ENCODE measurements at places on chromosomes 7 and 10. TPM values are rescaled to one million over a fixed set of nuclear protein-coding genes. Genes with fewer than 3 reads are reported as not detected.

Gene LIPK
- total RNA-seq = not detected

Gene PTER
- total RNA-seq = 5.3 TPM

Gene SAMD9L
- total RNA-seq = not detected

Gene MAGI2
- 24.7 TPM for total RNA-seq

Gene CHAT
- total RNA-seq = not detected

Gene GJD4
- total RNA-seq = 0.24 TPM

Gene CLDN4
- 0.48 TPM for total RNA-seq

Gene C7orf57
- total RNA-seq = not detected

Gene PTN
- 183 TPM for total RNA-seq

Gene SRRM3
- total RNA-seq = 0.89 TPM

Gene KCP
- total RNA-seq = 1.2 TPM

Gene BTBD16
- total RNA-seq = not detected

Gene AOC1
- not detected for total RNA-seq

Gene ARHGAP22
- total RNA-seq = 4.9 TPM

Gene NFE2L3
- total RNA-seq = 2.1 TPM

Gene VENTX
- total RNA-seq = not detected

Gene MPP7
- 7.7 TPM for total RNA-seq

DNA sequence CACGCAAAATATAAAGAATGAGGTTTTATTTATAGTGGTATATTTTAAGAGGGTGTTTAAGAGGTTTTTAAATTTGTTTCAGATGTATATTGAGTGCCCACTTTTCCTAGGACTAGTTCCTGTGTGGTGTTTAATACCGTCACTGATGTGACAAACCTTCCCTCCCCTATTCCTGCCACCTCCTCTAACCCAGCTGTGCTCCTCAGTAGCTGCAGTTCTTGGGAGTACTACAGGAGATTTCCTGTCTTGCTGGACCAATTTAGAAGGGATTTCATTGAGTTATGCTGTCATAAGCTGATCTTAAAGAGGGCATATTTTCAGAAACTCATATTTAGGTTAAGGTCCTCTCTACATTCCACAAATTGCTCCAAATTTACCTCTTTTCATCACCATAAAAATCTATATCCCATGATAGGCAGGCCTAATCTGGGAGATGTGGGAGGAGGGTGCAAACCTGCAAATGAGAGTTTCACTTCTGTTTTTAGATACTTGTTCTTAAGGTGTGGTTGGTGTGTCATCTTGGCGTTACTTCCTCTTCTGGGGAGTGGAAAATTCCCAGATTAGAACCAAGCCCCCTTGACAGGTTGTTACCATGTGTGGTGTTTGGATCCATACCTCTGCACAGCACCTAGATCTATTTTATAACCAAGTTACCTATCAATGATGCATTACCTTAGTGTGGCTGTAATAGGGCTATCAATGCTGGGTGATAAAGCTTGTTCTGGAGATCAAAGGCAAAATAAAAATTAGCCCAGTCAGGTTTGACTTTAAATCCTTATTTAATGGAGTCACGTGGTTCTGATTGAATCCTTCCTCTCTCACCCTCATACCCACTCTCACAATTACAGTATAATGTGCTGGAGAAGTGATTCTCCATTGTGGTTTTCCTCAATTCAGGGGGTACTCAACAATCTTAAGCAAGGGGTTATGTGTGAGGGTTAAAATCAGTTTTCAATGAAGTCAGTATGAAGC is 141.1 kb downstream of the CDK14 start:
- no peaks in the 10 kb centered on the region for H3K4me1 ChIP-seq
- H3K36me3 ChIP-seq = no peaks in the 10 kb centered on the region
- H3K4me3 ChIP-seq = no peak overlapping the region
- H3K27me3 ChIP-seq = no peaks in the 10 kb centered on the region
- no peak overlapping the region for H3K27ac ChIP-seq

GRCh38 chr7:113657603-113658002 is 261.2 kb downstream of the PPP1R3A start:
- H3K36me3 ChIP-seq = no peaks in the 10 kb centered on the region
- no peak for DNase-seq
- no peaks in the 10 kb centered on the region for H3K27me3 ChIP-seq
- no peak overlapping the region for H3K4me3 ChIP-seq
- no peaks in the 10 kb centered on the region for H3K4me1 ChIP-seq

- H3K36me3 ChIP-seq = peaks cover 2% of the 10 kb centered on the region
- H3K27ac ChIP-seq = no peak overlapping the region
- H3K27me3 ChIP-seq = no peaks in the 10 kb centered on the region
- no peak overlapping the region for H3K4me3 ChIP-seq
These were observed 7.0 kb upstream of the ZNF425 start for GRCh38 chr7:149133028-149133710.

- no peaks in the 10 kb centered on the region for H3K27me3 ChIP-seq
- H3K27ac ChIP-seq = no peak overlapping the region
- no peaks in the 10 kb centered on the region for H3K36me3 ChIP-seq
- peaks cover 5% of the 10 kb centered on the region for H3K4me1 ChIP-seq
- no peak overlapping the region for H3K4me3 ChIP-seq
These were observed 57.9 kb upstream of the ITGB1 start for GRCh38 chr10:33015761-33016547.

DNA sequence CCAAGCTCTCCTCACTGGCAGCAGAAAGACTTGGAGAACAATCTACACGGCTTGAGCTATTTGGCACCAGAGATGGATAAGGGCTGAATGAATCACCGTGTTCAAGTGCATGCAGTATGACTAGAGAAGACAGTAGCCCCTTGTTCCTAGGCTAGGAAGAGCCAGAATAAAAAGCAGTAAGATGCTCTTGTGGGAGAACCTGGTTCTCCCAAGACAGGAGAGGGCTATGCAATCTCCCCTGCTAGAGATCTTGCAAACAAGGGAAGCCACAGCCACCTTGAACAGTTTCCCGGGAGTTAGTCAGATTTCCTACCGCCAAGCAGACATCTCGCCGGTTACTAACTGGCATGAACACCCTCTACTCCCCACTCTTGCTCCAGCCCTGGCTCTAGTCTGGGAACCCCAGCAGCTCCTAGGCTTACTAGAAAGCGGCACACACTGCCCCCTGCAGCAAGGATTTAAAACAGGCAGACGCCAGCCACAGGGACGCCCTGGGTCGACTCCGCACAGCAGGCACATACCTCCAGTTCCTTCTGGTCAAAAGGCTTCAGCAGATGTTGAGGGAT is 107.3 kb downstream of the SMURF1 start:
- peaks cover 72% of the 10 kb centered on the region for H3K36me3 ChIP-seq
- H3K27ac ChIP-seq = no peak overlapping the region
- no peaks in the 10 kb centered on the region for H3K4me1 ChIP-seq
- H3K4me3 ChIP-seq = no peak overlapping the region

- H3K4me3 ChIP-seq = no peak overlapping the region
- no peaks in the 10 kb centered on the region for H3K4me1 ChIP-seq
- no peak for DNase-seq
- no peaks in the 10 kb centered on the region for H3K36me3 ChIP-seq
- no peaks in the 10 kb centered on the region for H3K27me3 ChIP-seq
These were observed 4.0 kb downstream of the ITIH2 start for GRCh38 chr10:7707102-7707501.

DNA sequence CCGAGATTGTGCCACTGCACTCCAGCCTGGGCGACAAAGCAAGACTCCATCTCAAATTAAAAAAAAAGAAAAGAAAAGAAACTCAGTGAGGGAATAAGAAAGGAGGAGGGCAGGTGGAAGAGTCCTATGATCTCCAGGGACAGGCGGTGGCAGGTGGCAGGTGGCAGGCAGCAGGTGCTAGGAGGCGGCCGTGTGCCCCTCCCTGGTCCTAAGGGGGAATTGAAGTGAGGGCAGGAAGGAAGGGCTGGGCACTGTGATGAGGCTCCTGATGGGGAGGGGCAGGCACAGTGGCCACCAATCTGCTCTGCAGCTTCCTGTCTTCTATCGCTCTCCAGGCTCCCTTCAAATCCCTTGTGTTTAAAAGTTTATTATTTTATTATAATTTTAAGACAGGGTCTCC is 41.2 kb upstream of the UBE3C start:
- no peak for DNase-seq
- H3K4me1 ChIP-seq = no peaks in the 10 kb centered on the region
- H3K36me3 ChIP-seq = no peaks in the 10 kb centered on the region
- no peak overlapping the region for H3K27ac ChIP-seq
- no peaks in the 10 kb centered on the region for H3K27me3 ChIP-seq

GRCh38 chr7:142571581-142571980 is 177.7 kb upstream of the PRSS1 start:
- no peaks in the 10 kb centered on the region for H3K36me3 ChIP-seq
- no peaks in the 10 kb centered on the region for H3K4me1 ChIP-seq
- no peak for DNase-seq
- H3K27me3 ChIP-seq = no peaks in the 10 kb centered on the region
- no peak overlapping the region for H3K27ac ChIP-seq
- H3K4me3 ChIP-seq = no peak overlapping the region

DNA sequence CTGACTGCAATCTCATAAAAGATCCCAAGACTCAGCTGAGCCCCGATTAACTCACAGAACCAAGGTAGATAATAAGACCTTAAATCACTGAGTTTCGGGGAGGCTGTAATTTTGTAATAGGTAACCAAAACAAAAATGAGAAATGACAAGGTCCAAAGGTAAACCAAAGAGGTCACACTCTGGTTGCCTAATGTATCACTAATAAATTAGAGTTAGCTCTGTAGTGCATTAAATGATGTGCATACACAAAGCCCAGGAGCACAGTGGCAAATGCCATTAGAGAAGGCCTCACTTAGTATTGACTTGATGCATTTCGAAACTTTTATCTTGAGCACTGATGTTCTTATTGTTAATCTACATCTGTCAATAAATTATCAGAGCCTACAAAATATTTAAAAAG is 237.7 kb upstream of the CCDC6 start:
- no peak for DNase-seq
- H3K4me1 ChIP-seq = peaks cover 17% of the 10 kb centered on the region
- no peaks in the 10 kb centered on the region for H3K27me3 ChIP-seq
- no peak overlapping the region for H3K4me3 ChIP-seq
- H3K27ac ChIP-seq = no peak overlapping the region
- no peaks in the 10 kb centered on the region for H3K36me3 ChIP-seq

- no peak for DNase-seq
- H3K4me1 ChIP-seq = peaks cover 2% of the 10 kb centered on the region
- no peaks in the 10 kb centered on the region for H3K27me3 ChIP-seq
- no peaks in the 10 kb centered on the region for H3K36me3 ChIP-seq
These were observed 41.7 kb downstream of the MAD1L1 start for GRCh38 chr7:2191016-2191415.

DNA sequence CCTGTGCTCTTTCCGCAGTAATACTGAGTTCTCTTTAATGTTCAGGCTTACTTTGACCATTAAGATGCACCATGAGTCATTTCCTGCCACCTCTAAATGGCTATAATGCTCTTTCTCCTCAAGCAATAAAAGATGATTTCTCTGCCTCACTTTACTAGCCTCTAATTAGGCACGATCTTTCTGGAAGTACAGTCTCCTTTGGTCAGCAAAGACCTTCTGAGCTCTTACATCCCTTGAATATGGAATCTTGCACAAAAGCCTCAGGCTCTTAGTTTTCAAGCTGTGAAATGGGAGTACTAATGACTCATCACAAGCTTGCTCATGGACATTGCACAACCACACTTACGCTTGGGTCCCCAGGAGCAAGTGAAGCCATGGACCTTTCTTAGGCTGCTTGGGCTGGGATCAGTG is 85.9 kb downstream of the FRMD4A start:
- DNase-seq = no peak
- no peak overlapping the region for H3K27ac ChIP-seq

DNA sequence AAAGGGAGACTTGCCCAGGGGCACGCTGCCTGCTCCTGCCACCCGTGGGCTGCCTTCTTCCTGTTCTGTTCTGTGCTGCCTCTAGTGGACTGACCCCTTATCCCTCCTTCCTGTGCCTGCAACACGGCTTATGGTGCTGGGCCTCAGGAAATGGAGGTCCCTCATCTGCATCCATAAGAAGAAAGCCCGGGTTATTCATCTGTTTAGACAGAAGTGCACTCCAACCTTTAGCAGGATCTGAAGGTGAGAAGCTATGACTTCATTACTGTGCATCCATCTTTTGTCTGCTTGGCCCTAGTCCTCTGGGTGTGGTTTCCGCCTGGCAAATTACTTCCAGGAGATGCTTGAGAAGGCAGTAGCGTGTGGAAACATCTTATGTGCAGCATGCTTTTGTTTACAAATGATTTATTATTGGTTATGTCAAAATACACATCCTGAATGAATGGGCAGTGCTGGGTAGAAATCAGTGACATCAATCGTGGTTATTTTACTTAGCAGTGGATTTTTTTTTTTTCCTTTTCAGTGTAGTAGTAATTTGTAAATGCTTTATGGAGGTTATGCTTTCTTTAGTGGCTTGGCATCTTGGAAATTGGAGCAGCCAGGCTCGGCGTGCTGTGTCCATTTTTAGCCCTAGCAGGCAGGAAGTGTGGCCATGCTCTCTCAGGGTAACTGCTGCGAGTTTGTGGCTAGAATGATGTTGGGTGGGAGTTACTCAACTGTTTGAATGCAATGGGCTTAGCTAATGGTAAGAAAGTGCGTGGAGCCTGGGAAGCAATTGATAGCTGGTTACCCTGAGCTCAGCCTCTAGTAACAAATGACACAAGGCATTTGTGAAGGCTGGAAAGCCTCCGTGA is 12.7 kb downstream of the PTPRE start:
- H3K27ac ChIP-seq = no peak overlapping the region
- H3K4me1 ChIP-seq = peaks cover 2% of the 10 kb centered on the region
- no peaks in the 10 kb centered on the region for H3K27me3 ChIP-seq
- DNase-seq = no peak
- no peaks in the 10 kb centered on the region for H3K36me3 ChIP-seq

GRCh38 chr10:113221756-113222168 is 271.7 kb downstream of the TCF7L2 start:
- H3K27ac ChIP-seq = no peak overlapping the region
- H3K4me3 ChIP-seq = no peak overlapping the region
- no peaks in the 10 kb centered on the region for H3K27me3 ChIP-seq
- DNase-seq = no peak
- H3K36me3 ChIP-seq = no peaks in the 10 kb centered on the region

DNA sequence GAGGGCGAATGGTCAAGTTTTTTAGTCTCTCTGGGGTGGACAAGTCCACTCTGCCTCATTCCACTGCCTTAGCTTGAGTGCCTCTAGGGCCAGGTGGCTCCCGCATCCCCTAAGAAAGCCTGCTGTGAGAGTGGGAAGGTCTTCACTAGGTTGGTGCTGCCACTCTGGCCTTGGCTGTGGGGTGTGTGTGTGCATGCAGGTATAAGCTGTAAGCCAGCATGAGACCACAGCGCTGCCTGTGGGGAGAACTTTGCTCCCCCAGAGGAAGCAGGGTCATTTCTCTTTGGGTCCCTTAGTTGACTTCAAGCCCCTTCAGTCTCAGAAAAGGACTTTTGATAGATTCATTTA is 25.5 kb upstream of the PCBD1 start:
- H3K27me3 ChIP-seq = no peaks in the 10 kb centered on the region
- H3K36me3 ChIP-seq = no peaks in the 10 kb centered on the region
- no peak overlapping the region for H3K4me3 ChIP-seq
- no peak overlapping the region for H3K27ac ChIP-seq

DNA sequence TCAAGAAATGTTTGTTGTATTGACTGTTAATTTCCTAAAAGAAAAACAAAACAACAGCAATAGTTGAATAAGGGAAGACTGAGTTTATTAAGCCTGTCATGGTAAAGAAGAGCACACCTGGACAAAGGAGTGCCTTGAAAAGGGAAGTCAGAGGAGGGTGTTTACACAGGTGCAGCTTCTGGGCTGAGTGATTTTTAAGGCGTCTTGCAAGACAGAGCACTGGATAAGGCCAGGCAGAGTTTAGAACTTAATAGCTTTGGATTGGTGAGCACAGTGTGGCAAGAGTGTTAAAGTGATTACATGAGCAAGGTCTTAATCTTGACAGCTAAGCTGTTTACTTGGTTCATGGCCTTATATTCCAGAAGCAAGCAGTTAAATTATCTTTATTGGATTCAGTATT is 423.2 kb downstream of the CNTNAP2 start:
- H3K4me3 ChIP-seq = no peak overlapping the region
- H3K4me1 ChIP-seq = no peaks in the 10 kb centered on the region
- H3K27ac ChIP-seq = no peak overlapping the region

- H3K27ac ChIP-seq = no peak overlapping the region
- H3K27me3 ChIP-seq = no peaks in the 10 kb centered on the region
- no peak for DNase-seq
- H3K4me3 ChIP-seq = no peak overlapping the region
These were observed 33.6 kb upstream of the AGR3 start for GRCh38 chr7:16915405-16915804.

Data from cardiac muscle cell (in vitro differentiated cells and primary cell).